ENCODE measurements at places on chromosomes 1 and 21.

GRCh38 chr1:230416430-230416829 lies 9.7 kb downstream of the PGBD5 start:
- no peak for DNase-seq

- no peak for DNase-seq
These were observed 27.4 kb upstream of the RC3H1 start for GRCh38 chr1:174049514-174049913.

- DNase-seq = peak; percentile 66
These were observed 45.6 kb downstream of the IL23R start for GRCh38 chr1:67211589-67212563.

DNA sequence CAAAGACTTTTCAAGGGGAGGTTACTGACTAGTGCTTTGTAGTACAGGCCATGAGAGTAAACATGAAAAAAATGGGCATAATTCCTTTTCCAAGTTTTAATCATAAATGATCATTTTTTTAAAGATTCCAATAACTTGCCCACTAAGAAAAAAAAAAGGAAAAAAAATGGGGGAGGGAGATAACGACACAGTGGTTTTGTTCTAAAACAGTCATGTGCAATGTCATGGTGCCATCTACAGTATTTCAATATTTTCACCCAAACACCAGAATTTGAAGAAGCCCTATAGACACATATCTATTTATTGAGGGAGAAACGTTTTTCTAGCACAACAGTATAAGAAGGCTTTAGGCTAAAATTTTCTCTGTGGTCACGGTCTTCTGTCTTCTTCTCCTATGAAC lies 250.2 kb downstream of the LTN1 start:
- peak; percentile 71 for DNase-seq

GRCh38 chr1:58864654-58865053 lies 80.8 kb upstream of the JUN start:
- no peak for DNase-seq

DNA sequence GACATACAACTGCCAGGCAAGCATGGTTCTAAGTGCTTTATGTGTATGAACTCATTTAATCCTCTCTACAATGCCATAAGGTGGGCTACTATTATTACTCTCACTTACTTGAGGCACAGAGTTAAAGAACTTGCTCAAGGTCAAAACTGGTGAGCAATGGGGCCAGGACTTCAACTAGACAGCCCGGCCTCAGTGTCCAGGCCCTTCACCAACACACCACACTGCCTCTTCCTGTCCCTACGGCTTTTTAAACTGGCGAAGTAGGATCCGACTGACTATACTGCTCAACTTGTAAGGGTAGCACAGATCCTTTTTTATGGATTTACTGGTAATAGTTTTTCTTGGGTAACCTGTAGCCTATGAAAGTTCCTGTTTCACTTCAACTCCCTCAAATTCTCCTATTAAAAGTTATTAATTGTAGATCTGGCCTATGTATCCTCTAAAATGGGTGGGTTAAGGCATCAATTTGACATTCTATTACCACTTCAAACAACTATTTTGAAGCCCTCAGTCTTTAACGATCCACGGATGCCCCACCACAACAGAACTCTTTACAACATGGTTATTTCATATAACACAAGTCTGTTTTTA lies 4.3 kb downstream of the ERRFI1 start:
- peak; percentile 14 for DNase-seq

DNA sequence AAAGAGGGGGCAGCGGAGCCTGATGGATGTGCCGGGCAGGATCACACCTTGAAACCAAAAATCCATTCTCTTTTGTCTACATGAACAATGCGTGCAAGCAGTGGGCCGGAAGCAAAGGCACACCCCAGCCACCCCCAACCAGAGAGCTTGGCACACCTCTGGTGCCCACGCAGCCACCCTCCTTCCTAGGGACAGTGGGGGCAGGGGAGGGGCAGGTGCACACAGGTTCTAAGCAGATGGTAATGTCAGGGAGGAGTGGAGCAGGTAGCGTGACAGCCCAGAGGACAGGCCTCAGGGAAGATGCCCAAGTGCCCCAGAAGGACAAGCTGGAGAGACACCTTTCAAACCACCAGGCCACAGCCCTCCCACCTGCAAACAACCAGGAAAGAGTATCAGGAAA lies 36.5 kb downstream of the SYF2 start:
- no peak for DNase-seq

- peak; percentile 21 for DNase-seq
These were observed 69.8 kb downstream of the SLC35A3 start for GRCh38 chr1:100039591-100039990.

GRCh38 chr1:85894651-85895050 lies 186.4 kb upstream of the ZNHIT6 start:
- peak; percentile 83 for DNase-seq

DNA sequence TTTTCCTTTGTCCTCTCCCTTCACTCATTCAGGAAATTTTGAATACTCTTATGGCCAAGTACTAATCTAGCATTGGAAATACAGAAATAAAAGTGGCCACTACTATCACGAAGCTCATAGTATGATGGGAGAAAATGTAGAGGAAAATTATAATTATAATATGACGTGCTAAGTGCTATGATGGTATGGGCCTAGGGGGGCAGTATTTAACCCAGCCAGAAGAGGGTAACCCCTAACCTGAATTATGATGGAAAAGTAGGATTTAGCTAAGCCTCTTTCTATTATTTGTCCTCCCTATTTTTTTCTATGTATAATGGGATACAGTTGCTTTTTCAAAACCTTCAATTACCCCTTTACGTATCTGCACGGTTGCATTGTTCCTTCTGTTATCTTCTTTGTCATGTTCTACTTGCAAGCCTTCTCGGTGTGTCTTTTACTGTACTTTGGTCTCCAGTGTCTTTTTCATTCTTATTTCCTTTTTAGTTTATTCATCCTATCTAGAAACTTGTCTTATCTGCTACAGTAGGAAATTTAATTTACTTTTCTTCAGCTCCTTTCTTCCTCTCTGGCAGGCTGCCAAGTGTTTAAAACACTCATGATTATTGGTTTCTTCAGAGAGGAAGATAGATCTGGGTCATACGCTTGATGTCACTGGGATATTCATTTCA lies 88.8 kb upstream of the GPR52 start:
- DNase-seq = no peak

DNA sequence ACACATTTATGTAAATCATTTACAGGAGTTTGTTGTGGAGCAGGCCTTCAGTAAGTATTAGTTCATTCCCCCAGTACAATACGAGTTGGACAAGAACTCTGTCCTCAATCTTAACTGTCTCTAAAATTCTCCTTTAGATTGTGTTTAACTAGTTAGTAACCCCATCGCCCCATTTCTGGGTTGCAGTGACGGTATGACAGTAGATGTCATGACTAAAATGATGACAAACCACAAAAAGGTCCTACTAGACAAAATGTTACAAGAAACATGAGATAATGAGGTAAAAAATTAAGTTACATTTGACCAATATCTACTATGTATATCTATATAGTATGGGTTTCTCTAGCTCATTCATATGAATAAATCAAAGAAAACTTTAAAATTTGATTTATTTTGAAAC lies 41.1 kb downstream of the CD58 start:
- no peak for DNase-seq

DNA sequence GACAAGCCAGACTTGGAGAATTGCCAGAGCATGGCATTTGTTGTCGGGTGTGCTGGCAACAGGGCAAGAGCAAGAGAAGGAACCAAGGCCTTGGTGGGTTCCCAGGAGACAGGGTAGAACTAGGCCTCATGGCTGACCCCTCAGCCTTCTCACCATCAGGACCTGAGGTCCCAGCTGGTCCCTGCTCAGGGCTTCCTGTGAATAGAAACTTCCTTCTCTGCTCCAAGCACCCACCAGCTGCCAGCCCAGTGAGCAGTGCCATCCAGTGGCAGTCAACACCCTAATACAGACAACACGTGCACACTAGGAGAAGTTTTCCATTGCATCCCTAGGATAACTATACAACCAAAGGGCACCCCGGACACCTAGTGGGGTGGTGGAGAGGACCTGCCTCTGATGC lies 22.8 kb downstream of the S100A6 start:
- DNase-seq = no peak

- DNase-seq = no peak
These were observed 50.6 kb upstream of the SLC2A1 start for GRCh38 chr1:43009274-43009673.

GRCh38 chr1:119883826-119884225 lies 12.5 kb downstream of the ADAM30 start:
- DNase-seq = no peak

- no peak for DNase-seq
These were observed 519.5 kb downstream of the RWDD3 start for GRCh38 chr1:95753382-95754016.

- DNase-seq = no peak
These were observed 264.2 kb downstream of the DISC1 start for GRCh38 chr1:231890791-231891190.

DNA sequence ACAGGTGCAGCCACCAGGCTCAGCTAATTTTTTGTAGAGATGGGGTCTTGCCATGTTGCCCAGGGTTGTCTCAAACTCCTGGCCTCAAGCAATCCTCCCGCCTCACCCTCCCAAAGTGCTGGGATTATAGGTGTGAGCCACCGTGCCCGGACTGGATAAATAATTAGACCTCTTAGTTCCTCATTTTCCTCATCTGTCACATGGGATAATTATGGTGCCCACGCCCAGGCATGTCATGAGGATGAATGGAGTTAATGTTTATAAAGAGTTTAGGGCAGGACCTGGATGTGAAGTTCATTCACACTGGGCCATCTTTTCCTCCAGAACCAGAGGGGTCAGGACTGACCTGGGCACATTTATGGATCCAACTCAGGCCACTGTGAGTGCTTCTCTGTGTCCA lies 23.7 kb downstream of the PADI3 start:
- no peak for DNase-seq

DNA sequence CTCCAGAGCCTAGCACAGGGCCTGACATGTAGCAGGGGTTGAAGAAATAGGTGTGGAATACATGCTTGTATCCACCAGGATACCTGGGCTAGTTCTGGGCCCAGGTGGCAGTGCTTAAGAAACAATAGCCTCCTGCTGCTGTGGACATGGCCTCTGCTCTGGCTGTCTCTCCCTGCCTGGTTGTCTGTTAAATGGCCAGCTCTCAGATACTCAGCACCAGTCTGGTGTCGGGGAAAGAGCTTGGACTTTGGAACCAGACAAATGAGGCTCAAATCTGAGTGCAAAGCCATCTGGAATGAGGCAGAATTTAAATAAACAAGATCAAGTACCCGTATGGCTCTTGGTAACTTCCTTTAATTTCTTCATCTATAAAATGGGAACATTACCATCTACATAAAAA lies 31.5 kb downstream of the SESN2 start:
- no peak for DNase-seq

DNA sequence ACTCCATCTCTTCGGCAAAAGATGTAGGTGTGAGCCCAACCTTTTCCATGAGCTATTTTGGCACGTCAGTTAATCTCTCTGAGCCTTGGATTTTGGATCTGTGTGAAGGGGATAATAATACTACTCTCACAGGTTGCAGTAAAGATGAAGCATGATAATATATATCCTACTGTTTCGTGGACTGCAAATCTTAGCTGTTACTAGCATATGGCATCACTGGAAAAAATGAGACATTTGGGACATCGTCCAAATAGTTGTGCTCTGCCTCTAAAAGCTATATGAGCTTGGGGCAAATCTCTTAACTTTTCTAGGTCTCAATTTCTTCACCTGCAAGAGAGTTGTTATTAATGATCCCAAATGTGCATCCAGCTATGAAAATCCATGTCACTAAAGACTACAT lies 147.4 kb upstream of the ZRANB2 start:
- peak; percentile 35 for DNase-seq

GRCh38 chr1:111236379-111236778 lies 8.9 kb downstream of the CHI3L2 start:
- DNase-seq = no peak

DNA sequence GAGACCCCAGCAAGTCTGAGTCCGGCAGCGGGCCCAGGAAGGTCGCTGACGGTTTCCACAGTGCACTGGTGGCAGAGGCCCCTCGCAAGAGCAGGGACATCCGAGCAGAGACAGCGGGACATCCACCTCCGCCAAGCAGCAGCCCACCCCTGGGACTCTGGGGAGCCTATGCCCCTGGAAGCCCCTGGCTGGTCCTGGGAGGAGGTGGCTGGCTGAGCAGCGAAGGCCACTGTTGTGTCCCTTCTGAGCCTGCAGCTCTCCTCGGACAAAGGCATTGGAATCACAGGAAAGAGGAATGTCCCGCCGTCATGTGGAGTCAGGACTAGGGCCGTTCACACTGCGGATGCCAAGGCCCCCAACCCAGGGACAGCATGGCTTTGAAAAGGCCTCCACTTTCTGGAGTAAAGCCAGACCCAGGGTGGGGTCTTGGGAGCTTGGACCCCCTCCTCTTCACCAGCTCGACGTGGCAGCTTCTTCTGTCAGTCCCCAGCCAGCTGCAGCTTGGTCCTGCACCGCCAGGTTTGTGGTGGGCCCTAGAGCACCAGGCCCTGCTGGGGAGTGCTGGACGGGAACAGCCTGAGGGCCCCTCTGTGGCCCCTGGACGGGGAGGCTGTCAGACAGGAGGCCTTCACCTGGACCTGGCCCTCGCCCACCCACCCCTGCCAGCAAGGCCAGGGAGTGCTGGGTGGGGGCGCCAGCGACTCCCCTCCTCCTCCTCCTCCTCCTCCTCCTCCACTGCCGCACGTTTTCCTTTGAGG lies 1.4 kb downstream of the MEGF6 start:
- no peak for DNase-seq

DNA sequence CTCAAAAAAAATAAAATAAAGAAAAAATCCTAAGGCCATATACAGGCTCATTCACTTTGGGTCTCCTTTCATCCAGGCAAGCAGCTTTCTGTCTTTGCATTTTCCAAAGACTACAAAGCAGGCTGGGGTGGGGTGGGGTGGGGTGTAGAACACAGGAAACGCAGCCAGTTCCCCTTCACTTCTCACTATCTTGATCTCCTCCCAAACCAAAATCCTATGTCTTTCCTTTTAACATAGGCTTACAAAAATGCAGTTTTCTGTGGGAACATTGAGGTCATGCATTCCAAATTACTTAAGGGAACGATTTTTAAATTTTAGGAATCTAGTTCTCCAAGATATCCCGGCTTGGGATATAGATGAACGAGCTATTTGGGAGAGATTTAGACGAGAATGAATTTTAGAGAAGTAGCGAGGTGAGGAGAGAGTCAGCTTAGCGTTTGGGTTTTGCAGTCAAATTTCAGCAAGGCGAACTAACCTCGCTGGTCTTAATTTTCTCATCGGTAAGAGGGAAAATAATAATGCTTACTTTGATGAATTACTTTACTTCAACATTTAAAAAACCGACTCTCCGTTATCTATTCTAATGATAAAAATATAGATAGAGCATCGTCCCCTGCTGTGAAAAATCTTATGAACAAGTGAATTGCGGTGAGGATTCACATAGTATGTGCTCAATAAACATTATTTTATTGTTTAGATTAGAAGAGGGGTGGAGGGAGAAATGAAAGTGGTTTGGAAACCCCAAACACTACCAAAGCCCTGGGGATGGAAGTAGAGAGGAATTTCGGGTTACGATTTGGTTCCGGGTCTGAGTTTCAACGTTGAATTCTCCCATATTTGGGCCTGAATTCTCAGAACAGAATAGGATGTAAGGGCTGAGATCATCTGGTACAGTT lies 735 bp upstream of the STX12 start:
- peak; percentile 62 for DNase-seq

DNA sequence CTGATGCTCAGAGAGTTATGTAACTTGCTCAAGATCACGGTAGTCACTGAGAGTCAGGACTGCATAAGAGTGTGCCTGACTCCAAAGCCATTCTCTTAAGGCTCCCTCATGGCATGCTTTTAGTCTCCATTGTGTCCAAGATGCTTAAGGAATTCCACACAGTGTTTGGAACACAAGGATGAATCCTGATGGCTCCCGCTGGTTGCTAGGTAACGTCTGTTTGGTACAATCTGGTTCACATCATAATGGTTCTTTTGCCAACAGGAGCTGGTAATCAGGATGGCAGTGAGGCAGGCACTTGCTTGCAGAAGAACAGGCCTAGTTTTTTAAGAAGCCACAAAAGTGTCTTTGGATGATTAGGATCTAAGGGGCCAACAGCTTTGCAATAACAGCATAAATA lies 436.5 kb upstream of the DAB1 start:
- DNase-seq = no peak

Data from adipocyte (in vitro differentiated cells).